ENCODE measurements at places on chromosomes 11 and 22.

GRCh38 chr11:3011891-3012885 is 20.1 kb upstream of the NAP1L4 start:
- no peak for DNase-seq

DNA sequence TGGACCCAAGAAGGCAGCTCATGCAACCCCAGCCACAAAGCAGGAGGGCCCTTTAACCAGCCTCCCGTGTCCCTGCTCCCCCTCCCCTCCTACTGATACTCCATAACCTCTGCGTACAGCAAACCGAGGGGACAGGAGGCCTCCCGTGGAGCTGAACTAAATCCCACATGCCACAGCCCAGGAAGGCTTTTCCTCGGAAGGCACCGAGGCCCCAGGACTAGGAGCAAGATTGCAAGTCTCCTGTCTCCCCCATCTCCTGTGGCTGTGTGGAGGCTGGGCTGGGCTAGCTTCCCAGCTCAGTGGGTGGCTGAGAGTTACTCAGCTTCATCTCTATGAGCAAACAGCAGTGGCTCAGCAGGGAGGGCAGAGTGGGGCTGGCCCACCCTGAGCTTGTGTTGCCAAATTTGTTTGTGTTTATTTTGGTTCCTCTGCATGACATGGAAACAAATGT is 62.7 kb upstream of the NECTIN1 start:
- no peak for DNase-seq

GRCh38 chr11:117923275-117923674 is 5.9 kb downstream of the TMPRSS13 start:
- no peak for DNase-seq

DNA sequence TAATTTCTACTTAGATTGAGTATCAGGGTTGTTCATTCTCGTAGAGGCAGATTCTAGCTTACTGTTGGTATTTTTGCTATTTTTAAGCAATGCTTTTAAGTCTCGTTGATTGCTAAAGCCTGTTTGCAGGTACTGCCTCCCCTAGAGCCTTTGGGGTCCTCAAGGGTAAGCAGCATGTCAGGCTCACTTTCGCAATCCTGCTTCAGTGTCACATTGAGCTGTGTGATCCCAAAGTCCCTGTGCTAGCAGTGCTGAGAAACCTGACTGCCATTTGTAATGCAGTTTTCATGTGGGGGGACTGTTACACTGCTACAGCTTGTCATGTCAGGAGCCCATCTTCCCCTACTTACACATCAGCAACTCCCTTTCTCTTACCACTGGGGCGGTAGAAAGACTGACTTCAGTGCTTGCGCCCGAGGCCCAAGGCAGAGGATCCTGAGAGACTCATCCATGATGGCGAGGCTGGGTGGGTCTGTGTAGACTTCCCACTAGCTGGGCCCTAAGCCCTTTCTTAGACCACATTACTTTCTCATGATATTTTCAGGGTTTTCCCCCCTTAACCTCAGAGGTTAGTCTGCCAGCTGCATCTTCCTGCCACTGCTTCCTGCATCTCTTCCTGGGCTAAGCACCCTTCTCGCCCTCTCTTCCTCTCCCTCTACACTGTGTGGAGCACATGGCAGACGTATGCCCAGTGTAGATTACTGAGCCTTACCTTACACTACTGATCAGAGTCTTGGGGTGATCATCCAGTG is 40.8 kb upstream of the ST14 start:
- DNase-seq, result no peak

Data from stimulated activated CD4-positive, alpha-beta T cell treated with anti-CD3 and anti-CD28 coated beads, TNF-alpha, amount 100 ng/mL, for 4 hours (primary cell).